ENCODE measurements at places on chromosomes 5 and 9.

DNA sequence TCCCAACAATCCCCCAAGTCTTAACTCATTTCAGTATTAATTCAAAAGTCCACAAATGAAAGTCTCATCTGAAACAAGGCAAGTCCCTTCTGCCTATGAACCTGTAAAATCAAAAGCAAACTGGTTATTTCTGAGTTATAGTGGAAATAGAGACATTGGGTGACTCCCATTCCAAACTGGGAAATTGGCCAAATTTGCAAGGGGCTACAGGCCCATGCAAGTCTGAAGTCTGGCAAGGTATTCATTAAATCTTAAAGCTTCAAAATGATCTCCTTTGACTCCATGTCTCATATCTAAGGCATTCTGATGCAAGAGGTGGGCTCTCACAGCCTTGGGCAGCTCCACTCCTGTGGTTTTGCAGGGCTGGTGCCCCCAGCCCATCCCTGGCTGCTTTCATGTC is 167.9 kb downstream of the HTR1A start:
- DNase-seq = no peak

DNA sequence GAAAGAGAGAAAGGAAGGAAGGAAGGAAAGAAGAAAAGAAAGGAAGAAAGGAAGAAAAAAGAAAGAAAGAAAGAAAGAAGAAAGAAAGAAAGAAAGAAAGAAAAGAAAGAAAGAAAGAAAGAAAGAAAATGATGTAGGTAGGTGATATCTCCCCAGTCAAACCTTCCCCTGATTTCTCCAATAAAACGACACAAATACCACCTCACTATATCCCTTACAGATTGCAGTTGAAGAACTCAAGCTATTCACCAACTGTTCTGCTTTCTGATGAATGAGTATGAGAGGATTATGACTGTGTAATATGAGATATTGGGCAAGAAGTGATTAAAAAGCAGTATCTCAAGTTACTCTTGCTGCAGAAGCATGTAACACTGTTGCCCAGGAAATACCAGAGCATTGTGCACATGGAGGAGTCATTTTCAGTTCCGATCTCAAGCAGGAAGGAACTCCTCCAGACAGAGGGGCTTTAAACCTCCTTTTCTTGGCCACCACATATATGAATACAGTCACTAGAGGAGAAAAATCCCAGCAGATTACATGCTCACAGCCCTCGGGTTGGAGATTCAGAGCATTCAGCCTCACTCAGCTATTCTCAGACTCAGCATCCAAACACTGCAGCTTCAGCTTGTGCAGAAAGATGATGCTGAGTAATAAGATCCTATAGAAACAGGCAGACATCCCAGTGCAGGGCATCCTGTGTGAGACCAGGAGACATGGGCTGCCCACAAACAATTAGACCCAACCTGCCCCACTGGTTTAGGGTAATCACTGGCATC is 61.4 kb downstream of the UGCG start:
- DNase-seq = peak; percentile 81

DNA sequence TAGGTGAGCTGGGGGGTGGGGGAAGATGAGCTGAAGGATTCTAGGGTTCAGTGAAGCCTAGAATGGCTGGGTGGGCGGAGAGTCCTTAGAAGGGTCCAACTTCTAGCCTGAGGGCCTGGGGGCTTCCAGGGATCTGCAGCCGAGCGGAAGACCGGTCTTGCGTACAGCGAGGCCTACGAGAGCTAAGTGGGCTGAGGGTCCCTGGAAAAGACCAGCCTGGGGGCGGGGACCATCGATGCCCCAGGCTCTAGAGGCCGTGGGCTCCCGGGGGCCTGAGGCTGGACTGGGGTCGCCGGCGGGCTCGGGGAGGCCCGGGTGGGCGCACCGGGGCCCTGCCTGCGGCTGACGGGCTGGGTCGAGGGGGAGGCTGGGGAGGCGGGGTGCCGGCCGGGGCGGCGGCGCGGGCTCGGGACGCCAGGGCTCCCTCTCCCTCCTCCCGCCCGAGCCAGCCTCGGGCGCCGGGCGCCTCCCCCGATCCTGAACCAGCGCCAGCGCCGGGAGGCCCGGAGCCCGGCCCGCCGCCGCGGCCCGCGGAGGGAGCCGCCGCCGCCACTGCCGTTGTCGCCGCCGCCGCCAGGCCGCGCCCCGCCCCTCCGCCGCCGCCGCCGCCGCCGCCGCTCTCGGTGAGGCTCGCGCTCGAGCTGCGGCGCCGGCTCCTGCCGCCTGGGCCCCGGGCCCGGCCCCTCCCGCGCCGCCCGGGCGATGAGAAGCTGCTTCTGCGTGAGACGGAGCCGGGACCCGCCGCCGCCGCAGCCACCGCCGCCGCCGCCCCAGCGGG is at the start of gene MVB12B:
Gene MVB12B (plus strand): TSS at position 602 of the 778 bp plus-strand sequence. CDS start 101 bp downstream, at position 703.
- DNase-seq = peak; percentile 20

DNA sequence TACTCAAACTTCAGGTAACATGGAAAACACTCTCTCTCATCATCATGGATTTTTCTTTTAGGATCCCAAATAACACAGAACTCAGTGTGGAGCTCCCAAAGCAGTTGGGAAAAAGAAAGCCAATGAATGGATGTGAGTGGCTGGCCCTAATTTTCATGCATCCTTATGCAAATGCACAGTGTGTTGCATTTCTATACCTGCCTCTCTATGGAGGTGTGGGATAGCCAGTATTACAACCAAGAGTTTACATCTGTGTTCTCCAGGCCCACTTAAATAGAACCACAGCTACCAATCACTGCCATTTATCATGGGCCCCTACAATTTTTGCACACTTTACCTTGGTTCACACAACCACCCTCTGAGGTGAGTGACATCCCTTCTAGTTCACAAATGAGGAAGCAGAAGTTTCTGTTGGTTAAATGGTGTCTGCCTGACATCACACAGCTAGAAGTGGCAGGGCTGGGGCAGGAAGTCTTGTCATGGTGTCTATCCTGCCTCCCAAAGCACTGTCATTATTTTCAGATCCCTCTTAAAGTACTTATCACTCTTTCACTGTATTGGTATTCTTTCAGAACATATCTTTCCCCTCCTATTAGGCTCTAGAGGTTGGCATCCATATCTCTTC is 17.3 kb downstream of the MAMDC2 start:
- no peak for DNase-seq

DNA sequence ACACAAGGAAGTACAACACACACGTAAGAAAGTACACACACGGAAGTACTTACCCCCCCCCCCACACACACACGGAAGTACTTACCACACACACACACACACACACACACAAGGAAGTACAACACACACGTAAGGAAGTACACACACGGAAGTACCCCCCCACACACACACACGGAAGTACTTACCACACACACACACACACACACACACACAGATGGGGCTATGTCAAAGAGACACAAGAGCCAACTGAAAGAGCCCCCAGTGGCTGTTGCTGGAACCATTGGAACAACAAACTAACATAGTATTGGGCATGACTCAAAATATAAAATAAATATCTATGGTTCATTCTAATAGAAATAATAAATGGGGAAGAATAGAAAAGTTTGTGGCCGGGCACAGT is 4.9 kb upstream of the MAPK9 start:
- DNase-seq = no peak

DNA sequence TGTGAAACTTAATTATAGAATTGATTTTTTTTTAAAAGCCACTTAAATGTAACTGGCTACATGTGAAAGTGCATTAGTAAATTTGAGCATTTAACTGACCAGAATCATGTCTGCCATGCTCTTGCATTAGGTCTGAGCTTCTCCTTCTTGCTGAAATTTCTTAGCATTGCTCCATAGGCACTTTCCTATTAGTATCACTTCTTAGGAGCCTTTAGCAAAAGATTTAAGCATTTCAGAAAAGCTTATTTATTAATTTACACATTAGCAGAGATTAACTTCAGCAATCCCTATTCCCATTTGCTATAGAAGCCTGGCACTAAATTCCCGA is 211.0 kb downstream of the SNX18 start:
- DNase-seq = no peak

DNA sequence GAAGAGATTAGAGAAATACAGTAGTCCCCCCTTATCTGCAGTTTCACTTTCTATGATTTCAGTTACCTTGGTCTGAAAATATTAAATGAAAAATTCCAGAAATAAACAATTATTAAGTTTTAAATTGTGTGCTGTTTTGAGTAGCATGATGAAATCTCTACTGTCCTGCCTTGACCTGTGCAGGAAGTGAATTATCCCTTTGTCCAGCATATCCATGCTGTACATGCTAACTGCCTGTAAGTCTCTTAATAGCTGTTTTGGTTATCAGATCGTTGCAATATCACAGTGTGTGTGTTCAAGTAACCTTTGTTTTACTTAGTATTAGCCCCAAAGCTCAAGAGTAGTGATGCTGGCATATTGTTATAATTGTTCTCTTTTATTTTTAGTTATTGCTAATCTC is 11.2 kb upstream of the JAK2 start:
- no peak for DNase-seq

GRCh38 chr5:110094548-110094947 is 404.8 kb downstream of the MAN2A1 start:
- no peak for DNase-seq

DNA sequence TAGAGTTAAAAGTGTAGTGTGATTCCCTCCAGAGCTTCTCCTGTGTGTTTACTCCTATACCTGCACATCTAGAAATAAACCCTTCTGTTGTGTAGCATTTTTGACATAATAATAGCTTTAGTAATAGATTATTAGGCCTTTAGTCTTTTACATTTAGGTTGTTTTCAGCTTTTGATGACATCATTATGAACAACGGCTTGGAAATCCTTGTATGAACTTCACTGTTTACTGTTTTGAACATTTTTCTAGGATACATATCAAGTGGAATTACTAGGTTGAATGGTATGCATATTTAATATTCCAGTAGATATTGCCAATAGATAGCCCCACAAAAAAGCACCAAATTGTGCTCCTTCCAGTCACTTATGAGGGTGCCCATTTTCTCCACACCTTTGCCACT is 174.0 kb downstream of the ARHGAP26 start:
- no peak for DNase-seq

DNA sequence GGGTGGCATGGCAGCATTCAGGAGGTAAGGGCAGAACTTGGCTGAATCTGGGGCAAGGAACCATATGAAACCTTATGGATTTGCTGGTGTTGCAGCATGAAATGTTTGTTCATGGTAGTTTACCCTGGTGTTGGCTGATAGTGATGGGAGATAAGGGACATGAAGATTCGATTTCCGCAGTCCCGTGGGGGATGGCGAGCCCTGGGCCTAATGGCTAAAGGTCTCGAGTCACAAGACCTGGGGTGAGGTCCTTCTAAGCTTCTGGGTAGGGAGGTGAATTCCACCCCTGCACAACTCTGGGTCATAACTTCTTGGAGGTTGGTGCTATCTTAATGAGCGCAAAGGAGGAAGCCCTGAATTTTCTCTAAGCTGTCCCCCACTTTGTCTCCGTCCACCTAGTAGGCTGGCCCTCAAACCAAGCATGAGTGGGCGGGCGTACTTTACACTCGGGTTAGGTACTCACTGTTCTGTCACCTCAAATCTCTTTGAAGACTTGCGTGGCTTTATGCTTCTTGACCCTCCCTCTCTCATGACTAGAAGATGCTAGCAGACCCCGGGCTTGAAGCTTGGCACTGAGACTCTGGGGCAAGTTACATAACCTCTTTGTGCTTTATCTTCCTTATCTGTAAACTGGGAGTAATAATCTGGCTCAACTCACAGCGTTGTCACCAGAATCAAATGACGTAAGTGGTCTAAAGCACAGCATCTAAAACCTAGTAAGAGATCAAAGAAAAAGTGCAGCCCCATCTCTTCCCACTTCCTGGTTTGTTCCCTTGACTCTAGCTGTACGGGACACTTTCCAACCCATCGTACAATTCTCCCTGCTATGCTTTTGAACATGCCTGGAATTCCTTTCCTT is 72.5 kb downstream of the BASP1 start:
- DNase-seq = no peak

GRCh38 chr5:150653762-150654556 is 7.1 kb upstream of the MYOZ3 start:
- DNase-seq = no peak

All from HTR-8/SVneo (cell line).